ENCODE measurements at places on chromosomes 2 and 18. TPM values are rescaled to one million over a fixed set of nuclear protein-coding genes. Genes with fewer than 3 reads are reported as not detected.
A peak's percentile ranks its signal among the peaks of the same experiment; 100 is the strongest.

DNA sequence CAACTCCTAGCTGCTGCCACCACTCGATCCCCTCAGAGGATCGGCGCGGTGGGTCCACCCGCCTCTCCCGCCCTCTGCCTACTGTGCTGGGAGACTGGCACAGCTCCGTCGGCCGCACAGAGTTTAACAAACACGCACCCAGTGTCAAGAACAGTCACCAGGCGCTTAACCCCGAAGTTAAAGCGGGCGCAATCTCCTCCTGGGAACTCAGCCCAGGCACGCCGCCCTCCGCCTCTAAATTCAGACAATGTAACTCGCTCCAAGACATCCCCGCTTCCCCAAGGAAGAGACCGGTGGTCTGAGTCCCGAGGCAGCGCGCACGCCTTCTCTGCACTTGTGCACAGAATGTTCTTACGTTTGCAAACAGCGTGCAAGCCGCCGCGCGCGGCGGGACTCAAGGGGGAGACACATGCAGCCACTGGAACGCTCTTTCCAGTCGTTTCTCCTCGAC is 533 bp downstream of the CXCR4 start:
- DNase-seq, result peak; percentile 92

DNA sequence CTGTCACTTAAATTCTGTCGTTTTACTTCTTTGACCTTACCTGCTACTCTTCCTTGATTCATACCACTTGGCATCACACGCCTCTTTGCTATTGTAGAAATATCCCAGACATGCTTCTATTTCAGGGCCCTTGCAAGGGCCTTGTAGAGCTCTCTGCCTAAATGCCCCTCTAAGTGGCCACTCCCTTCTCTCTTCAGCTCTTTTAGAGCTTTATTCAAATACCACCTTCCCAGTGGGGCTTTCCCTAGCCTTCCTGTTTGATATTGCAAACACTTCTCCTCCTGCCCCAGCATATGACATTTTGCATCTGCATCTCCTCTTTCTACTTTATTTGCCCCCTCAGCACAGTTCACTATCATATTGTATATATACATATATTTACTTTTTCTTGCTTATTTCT is 54.0 kb downstream of the PELI1 start:
- no peak for DNase-seq

DNA sequence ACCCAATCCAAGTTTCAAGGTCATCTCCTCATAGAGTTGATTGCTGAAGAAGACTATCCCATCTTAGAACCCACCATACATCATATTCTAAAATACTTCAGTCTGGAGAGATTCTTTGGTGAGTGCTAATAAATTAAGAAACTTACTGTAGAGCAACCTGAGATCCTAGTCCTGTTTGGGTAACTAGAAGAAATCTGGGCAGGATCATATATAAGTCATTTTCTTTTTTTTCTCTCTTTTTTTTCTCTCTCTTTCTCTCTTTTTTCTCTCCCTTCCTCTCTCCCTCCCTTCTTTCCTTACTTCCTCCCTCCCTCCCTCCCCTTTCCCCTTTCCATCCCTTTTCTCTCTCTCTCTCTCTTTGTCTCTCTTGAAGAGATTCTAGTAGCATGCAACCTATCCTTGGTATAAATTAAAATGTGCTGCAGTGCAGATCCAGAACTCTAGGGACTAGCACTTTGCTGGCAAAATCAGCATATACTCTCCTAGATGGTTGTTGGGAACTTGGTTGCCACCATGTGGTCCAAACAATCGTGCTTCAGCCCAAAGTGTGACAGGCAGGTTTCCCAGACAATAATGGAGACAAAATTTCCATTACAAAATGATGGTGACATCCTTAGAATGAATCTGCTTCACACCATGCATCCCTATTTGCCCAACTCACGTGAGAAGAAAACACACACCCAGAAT is 399.4 kb upstream of the CELF4 start:
- DNase-seq, result no peak

DNA sequence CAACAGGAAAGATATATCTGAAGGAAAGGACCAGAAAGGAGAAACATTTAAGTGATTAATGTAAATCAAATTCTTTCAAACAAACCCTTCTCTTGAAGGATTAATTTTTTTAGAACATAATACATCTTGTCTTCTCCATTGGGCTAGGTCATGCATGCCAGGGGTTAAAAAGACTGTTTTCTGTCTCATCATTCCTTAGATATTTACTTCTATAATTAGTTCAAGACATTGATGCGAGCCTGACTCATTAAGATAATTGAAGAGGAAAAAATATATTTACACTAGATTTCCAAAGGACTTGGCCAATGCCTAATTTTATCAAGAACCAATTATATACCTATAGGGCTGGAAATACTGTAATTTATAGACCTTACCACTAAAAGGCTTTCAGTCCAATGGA is 166.6 kb upstream of the SETBP1 start:
- DNase-seq, result no peak

DNA sequence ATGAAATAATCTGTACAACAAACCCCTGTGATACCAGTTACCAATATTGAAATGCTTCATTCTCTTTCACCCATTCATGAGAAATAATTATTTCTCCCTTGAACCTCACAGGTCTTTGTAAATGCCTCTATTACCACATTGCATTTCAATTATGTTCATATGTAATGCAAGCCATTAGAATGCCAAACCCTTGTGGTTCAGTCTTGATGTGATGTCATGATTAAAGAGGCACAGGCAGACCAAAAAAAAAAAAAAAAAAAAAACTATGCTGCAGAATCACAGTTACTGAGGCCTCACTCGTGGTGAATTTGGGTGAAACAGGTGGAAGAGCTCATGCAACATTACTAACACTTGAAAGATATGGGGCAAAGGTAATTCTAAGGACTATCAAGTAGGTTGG is 9.4 kb upstream of the EPG5 start:
- no peak for DNase-seq

CAPN14 gene
- 0.26 TPM for total RNA-seq

NPPC gene
- total RNA-seq, result not detected

- no peak for DNase-seq
Observed at GRCh38 chr2:64344999-64345576, 108.9 kb upstream of the LGALSL start.

RAB6C gene
- total RNA-seq, result not detected

ALLC gene
- not detected for total RNA-seq

DNA sequence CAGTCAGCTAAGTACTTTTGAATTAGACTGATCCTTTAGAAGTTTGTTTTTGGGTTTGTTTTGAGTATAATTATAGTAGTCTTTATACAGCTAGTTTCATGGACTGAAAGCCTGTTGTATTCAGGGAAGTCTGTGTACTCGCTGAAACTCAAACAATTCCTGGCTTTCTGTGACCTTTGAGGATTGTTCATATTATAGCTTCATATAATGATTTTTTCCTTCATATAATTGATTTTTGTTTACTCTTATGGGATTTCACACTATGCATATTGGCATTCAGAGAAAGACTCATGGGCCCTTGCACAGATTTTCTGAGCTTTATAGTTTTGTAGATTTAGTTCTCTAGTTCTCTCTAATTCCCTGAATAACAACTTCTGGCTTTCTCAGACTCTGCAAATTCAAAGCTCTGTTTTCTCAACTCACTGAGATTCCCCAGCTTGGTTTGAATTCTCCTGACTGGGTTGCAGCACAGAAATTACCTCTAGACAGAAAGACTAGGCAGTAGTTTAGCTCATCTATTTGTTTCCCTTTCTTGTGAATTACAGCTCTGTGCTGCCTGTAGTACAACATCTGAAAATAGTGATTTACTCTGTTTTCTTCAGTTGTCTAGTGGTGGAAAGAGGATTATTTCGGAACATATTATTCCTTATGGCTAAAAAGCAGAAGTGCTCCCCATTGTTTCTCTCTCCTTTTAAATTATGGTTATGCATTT is 495.9 kb upstream of the CNTNAP5 start:
- no peak for DNase-seq

GRCh38 chr2:10452956-10453904 is 5.1 kb upstream of the ODC1 start:
- no peak for DNase-seq

GRCh38 chr2:187586011-187586641 is 31.9 kb upstream of the TFPI start:
- DNase-seq, result no peak

MOCOS gene
- total RNA-seq, result 5.5 TPM
